Activated naive CD4-positive, alpha-beta T cell treated with anti-CD3 and anti-CD28 coated beads, Interleukin-2, amount 10 ng/mL, durations not matched to agents 7 days and 5 days (primary cell): ENCODE measurements at places on chromosomes 2 and 18.

GRCh38 chr2:189347540-189347939 is 93.7 kb upstream of the WDR75 start:
- DNase-seq: no peak

DNA sequence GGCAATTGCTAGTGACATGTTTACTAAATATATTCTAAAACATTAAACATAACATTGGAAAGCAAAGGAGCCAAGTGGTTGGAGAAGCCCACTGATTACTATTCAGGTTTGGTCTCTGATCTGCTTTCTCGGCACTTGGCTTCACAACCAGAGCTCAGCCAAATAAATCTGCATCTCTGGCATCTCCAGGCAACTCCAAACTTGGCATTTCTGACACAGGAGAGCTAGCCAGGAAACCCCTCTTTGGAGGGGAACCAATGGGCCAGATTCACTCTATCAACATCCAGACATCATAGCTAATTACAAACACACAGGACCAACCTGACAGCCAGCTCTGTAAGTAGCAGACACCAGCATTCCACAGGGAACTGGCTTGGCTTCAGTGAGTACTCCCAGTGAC is 150.3 kb upstream of the ETAA1 start:
- DNase-seq: no peak

DNA sequence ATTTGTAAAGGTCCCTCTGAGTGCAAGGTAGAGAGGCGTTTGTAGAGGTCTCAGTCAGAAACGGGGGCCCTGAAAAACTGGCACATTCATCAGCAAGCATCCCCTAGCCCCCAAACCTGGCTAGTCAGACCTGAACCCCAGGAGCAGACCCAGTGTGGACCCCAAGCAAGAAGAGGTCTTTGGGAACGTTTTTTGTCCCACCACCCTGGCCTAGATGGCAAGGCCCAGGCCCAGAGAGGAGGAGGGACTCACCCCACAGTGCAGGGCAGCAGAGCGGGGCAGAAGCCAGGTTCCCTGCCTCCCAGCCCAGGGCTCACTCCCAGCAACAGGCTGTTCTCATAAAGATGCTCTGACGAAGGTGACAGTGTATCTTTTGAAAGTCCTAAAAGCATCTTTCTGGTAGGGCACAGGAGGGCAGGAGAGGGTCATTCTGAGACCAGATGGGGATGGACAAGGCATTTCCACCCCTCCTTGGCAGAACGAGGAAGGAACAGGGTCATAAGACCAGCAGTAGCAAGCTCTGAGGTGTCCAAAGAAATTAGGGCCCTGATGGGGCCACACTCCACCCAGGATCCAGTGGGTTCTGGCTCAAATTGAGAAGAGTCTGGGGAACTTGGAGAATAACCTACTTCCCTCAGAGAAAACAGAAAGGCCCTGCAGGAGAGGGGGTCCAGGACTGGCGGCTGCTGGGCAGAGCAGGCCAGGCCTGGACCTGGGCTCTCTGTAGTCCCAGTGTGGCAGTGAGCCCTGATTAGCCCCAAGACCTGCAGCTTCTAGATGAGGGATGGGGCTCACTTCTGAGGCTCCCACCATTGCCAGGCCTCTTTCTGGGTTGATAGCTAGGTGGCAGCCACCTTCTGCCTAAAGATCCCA is 18.2 kb downstream of the ADRA2B start:
- no peak for DNase-seq

- DNase-seq: no peak
Observed at GRCh38 chr18:42778024-42778423, 337.5 kb downstream of the RIT2 start.

- no peak for DNase-seq
Observed at GRCh38 chr2:236526455-236527158, 43.0 kb upstream of the ACKR3 start.

DNA sequence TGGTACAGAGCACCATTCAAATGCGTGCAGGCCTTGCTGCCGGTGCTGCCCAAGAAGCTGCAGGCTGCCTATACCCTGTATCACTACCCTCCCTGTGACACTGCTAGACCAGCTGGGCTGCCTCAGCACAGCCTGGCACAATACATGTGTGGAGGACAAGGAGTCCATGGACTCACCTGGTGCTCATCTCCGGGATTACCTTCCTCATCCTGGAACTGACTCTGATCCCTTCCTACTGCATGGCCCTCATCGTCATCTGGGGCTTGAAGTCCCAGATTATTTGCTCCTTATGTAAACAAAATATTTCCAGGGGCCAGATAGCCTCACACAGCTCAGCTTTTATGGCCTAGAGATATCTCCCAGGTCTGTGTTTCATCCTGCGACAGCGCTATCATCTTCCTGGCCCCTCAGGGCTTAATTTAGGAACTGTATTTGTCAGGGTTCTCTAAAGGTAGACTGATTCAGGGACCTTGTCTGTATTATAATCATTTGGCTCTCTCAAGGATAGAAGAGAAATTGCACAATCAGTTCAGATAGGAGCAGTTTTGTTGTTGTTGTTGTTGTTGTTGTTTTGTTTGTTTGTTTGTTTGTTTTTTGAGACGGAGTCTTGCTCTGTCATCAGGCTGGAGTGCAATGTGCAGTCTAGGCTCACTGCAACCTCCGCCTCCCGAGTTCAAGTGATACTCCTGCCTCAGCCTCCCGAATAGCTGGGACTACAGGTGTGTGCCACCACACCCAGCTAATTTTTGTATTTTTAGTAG is 42.9 kb downstream of the WDR75 start:
- no peak for DNase-seq

GRCh38 chr2:232417489-232417888 is 10.8 kb downstream of the ALPG start:
- no peak for DNase-seq

GRCh38 chr18:72539901-72540300 is 4.2 kb downstream of the CBLN2 start:
- no peak for DNase-seq

DNA sequence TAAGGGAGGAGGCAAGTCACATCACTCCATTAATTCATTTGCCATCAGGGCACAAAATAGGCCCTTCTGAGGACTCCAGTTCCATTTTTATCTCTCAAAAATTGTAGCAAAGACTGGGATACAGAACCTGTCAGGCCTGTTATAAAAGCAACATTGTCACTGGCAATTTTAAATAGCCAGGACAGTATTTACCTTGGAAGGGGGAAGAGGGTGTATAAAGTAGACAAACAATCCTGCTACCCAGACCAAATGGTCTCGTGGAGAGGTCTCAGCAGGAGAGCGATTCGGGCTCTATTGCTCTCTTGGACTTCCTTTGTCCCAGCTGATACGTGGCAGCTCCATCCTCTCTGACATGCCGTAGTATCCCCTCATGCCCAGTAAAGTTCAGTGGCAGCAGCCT is 740.3 kb upstream of the HS6ST1 start:
- no peak for DNase-seq

DNA sequence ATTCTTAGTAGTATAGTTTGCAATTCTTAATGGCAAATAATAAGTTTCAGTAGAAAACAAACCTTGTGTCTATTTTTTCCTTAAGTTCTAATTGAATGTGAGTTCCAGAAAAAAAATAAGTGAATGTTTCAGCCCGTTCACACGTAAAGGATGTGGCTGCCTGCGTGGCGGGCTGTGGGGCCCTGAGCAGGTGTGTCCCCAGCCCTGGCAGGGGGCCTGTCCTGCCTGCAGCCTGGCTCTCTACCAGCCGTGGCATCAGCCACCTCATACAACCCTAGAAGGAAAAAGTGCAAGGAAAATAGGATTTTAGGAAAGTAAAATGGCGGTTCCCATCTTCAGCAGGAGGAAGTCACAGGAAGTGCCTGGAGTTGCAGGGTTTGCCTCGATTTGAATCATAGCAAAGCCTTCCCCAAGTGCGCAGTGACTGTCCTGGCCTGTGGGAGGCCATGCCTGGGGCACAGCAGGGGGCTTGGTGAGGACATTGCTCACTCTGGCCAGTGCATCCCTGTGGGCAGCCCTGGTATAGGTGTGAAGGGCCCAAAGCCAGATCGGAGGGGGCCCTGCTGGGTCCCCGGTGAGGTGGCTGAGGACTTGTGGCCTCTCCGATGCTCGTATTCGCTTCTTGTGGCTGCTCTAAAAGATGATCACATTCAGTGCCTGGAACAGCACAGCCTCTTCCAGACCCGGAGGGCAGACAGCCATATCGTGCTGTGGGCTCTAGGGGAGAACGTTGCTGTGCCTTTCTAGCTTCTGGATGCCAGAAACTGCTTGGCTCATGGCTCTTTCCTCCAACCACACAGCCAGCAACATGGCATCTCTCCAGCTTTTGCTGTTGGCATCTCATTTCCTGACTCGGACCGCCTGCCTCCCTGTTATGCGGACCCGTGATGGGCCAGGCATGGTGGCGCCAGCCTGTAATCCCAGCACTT is 12.6 kb downstream of the DTYMK start:
- no peak for DNase-seq

- DNase-seq: no peak
Observed at GRCh38 chr2:217316743-217317142, 456.9 kb upstream of the TNP1 start.

GRCh38 chr2:221203125-221203524 is 369.0 kb downstream of the EPHA4 start:
- no peak for DNase-seq

- DNase-seq: no peak
Observed at GRCh38 chr18:36539674-36540231, 242.2 kb downstream of the FHOD3 start.

GRCh38 chr18:41828137-41828536 is 126.9 kb upstream of the PIK3C3 start:
- no peak for DNase-seq

DNA sequence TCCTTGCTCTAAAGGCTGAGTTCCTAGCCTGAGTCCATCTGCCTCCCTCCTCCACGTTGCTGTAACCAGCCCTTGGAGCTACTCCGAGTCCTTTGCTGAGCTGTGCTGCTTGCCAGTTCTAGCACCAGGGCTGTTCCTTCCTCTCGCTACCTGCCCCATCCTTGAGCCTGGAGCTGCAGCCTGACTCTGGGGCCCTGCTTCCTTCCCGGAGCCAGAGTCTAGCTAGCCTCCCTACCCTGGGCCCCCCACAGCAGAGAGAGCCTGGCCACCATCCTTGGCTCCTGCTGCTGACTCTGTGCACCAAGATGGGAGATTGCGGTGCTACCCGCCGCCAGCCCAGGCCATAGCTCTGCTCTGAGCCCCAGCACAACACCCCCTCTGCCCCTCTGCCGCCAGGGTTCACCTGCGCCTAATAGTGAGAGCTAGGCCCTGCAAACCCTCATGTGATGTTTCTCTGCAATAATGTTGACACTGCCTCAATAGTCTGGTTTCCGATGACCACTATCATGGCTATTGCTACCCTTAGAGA is 135.9 kb upstream of the ASB18 start:
- DNase-seq: no peak

DNA sequence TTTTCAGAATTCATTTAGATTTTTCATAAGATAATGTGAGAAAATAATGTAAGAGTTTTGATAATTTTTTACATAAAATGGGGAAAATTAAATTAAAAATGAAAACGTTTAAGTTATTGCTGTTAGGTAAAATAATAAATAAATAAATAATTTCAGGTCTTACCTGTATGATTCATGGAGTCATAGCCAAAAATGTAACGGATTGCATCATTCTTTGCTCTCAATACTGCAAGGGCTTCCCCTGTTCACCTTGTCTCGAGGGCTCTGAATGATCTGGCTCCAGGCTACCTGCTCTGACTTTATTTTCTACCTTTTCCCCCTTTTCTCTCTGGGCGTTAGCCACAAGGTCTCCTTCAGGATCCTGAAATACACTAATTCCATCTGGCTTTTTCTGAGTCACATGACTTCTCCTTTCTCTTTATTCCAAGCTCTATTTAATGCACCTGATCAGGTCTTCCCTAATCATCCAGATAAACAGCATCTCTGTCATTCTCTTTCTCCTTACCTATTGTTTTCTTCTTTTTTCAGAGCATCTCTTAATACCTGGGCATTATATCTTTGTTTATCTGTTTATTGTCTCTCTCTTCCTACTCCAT is 30.0 kb upstream of the CFAP36 start:
- no peak for DNase-seq

- DNase-seq: no peak
Observed at GRCh38 chr18:23380817-23381216, 72.3 kb upstream of the RIOK3 start.

- no peak for DNase-seq
Observed at GRCh38 chr2:201797175-201797840, 9.0 kb upstream of the CDK15 start.

DNA sequence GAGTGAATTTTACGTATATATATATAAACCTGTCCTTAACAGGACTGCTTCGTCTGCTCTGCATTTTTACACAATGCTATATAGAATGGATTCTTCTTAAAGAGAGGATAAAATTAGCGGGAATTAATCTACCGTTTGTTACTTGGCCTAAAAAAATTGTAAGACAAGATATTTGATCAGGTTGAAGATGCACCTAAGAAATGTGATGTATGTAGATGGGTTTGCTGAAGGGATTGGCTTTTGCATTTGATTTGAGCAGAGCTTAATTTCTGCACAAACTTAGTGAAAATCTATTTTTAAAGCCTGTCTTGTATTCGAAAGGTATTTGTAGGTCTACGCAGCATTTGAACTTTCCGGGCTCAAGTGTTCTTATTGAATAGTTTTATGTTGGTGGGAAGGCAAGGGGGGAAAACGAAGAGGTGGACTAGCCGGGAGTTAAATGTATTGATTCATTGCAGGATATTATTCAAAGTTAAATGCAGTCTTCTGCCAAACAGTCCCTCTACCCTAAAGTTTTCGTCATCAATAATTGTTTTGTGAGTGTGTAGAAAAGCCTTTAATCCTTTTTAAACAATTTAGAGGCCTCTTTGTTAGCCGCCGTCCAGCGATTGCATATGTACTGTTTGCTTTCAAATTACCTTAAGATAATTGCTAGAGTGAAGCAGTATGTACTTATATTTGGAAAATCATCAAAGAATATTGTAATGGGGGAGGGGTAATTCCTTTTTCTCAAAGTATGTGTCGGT is 1.2 kb downstream of the PPP1CB start:
- no peak for DNase-seq

DNA sequence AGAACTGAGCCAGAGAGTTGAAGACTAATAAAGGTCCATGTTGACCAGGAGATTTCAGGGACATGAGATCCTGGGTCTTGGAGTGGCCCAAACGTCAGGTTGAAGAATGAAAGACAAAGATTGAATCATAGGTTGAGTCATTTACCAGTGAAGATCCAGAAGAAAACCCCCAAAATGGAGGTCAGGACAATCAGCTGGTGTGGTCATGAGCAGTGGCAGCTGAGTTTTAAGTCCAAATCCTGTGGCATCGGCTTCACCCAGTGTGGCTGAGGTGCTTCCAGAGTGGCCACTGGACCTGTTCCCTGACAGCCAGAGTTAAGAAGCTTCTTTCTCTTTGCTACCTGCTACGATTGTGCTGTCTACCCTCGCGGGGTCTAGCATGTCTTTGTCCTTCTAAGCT is 234.0 kb downstream of the BCL2 start:
- DNase-seq: no peak

DNA sequence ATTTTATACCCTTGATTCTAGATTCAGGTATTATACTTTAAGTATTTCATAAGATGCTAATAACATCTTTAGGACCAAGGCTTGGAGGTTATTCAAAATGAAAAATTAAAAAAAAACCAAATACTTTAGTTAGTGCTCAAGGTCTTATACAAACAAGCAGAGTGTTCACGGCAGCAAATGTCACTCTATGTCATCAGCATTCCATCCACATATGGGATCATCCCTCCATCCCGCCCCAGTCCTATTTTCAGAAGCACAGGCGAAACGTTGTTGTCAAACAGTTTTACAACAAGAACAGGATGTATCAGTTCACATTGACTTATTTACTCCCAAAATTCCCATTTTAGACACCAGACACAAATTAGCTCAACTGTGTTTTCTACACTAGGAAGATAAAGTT is 83.7 kb downstream of the DSEL start:
- no peak for DNase-seq

- DNase-seq: peak; percentile 38
Observed at GRCh38 chr18:80023173-80023572, 11.1 kb upstream of the RBFA start.

GRCh38 chr2:120763508-120763907 is 27.8 kb downstream of the GLI2 start:
- DNase-seq: peak; percentile 13
